ENCODE measurements at places on chromosomes 5 and 9. TPM values are rescaled to one million over a fixed set of nuclear protein-coding genes. Genes with fewer than 3 reads are reported as not detected.

C9orf43 gene
- total RNA-seq = 0.27 TPM

GNA14 gene
- total RNA-seq = 1.9 TPM

LMX1B gene
- 0.70 TPM for total RNA-seq

HCN1 gene
- total RNA-seq = 0.05 TPM

NOXA1 gene
- 1.7 TPM for total RNA-seq

ATG10 gene
- 2.9 TPM for total RNA-seq

SHOC1 gene
- total RNA-seq = not detected

PPP2R2B gene
- 0.19 TPM for total RNA-seq

SPATA31D4 gene
- total RNA-seq = not detected

NEUROG1 gene
- not detected for total RNA-seq

LVRN gene
- 0.65 TPM for total RNA-seq

SLCO4C1 gene
- total RNA-seq = 0.08 TPM

P4HA2 gene
- total RNA-seq = 77.2 TPM

HAVCR1 gene
- total RNA-seq = not detected

DNA sequence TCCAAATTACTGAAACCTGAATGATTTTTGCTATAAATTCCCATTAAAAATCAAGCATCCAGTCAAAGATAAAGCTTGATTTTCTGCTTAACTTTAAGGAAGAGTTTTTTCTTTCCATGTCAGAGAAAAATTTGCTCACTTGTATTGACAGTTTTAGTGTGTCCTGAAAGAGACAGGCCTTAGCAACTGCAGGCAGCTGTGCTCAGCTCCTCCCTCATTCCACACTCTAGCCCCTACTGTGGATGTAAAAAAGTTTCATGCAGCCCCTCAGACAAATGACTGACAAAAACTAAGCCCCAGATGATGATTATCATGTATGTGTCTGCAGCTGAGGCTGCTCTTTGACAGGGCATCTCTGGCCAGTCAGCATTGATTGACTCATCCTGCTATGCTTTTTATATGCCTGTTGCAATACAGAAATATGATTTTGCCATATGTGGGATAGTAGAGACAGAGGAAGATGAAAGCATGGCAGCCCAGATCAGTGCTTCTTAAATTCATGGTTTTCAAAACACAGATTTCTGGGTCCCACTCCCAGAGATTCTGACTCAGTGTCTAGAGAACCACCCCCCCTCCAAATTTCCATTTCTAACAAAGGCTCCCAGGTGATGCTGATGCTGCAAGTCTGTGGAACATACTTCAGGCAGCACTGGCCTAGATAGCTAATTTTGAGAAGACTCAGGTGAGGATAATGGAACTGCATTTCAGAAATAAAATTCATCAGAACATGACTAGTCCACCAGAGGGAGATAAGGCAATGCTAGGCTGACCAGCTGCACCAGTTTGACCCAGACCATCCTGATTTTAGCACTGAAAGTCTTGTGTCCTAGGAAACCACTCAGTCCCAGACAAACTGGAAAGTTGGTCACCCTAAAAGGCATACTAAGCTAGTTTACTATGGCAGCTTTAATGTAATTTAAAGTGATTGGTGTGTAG is 298.7 kb upstream of the KCNN2 start:
- no peak for DNase-seq

- no peak for DNase-seq
Measured at GRCh38 chr9:42388146-42388690, 204.8 kb downstream of the SPATA31A6 start.

- DNase-seq = no peak
Measured at GRCh38 chr5:177598477-177598876, 1.5 kb upstream of the B4GALT7 start.

- no peak for DNase-seq
Measured at GRCh38 chr5:33809936-33810335, 81.9 kb downstream of the ADAMTS12 start.

DNA sequence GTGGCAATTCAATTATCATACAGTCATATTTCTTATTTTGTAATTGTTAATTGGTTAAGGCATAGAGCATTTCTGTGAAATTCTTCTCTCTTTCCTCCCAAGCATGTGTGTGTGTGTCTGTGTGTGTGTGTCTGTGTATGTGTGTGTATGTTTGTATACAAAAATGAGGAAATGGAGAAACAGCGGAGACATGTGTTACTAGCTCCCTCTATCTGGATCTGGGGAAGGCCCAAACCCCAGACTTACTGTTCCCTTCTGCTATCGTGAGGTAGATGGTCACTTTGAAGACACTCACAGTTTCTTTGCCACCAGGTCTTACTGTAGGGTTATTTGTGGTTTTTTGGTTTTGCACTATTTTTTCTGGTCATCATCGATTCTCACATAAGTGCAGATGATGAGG is 11.4 kb upstream of the C5orf63 start:
- DNase-seq = no peak

DNA sequence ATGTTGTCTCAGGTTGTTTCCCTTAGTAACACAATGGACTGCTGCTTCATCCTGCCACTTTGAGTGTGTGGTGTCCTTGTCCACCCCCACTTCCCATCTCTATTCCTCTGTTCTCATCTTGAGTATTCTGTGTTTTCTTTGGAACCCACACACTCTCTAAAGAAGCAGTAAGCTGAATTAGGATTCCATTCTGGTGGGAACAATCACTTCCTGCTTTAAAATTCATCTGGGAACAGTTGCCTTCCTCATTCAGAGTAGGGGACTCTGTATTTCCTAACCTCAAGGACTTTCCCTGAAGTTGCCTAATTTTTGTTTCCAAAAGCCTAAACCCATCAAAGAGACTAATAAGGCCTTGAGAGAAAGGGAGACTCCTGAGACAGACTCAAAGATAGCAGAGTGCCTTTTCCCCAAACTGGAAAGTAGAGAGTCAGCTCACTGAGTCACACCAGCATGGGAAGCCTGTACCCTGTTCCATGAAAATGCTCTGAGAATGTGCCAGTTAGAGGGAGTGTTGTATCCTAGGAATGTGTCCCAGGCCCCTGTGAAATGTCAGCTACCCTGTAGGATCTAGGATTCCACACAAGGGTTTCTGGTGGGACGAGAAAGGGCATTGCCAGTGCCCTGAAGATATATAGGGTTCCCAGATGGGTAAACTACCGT is 63.6 kb downstream of the CCDC192 start:
- no peak for DNase-seq

- DNase-seq = no peak
Measured at GRCh38 chr5:2746561-2747032, 4.9 kb downstream of the IRX2 start.

DNA sequence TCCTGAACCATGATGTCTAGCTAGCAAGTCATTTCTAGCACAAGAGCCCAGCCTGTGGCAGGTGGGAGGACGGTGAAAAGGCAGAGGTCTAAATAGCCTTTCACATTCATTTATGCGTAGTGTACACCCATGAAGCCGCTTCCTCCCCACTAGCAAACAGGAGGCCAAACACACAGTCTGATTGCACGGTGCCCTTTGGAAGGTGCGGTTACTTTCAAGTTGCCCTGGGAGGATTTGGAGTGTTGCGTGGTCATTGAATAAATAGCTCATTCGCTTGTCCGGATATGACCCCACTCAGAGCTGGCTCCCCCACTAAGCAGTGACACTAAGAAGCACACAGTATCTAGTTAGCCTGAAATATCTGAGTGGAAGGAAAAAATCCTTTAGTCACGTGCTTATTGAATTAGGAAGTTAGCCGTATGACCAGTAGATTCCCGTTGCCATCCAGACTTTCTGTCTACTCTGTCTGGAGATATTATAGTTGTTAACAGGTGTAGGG is 664 bp upstream of the ARSB start:
- peak; percentile 45 for DNase-seq

GRCh38 chr5:80206282-80206681 is 49.6 kb downstream of the SERINC5 start:
- no peak for DNase-seq

DNA sequence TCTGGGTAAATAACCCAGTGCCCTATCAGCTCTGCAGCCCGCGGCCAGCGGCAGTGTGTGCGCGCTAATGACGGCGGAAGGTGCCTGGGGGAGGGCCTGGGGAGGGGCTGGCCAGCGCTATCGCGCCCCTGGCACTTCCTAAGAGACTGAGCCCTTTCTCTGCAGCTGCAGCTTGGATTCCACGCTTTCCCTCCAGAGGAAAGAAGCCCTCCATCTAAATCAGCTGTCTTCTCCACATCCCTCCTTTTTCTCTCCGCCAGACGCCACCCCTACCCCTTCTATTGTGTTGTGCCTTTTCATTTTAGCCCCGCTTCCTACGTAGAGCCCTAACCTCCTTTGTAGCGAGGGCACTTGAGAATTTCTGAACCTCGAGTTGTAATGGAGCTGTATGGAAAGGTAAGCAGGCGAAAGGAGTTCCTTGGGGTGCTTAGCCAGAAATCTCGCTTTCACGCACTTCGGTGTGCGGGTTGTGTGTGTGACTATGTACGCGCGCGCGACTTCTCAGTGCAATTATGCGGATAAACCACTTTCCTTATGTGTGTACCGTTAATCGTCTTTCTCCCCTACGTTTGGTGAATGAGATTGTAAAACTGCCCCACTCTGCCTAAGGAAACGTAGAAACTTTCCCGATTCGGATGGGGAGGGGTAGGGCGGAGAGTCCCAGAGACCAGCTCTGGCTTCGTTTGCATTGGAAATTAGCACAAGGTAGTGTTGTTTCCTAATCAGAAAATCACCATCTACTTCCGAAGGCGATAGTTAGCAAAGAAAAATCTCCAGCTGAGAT is 664 bp upstream of the RAB3C start:
- peak; percentile 50 for DNase-seq

DNA sequence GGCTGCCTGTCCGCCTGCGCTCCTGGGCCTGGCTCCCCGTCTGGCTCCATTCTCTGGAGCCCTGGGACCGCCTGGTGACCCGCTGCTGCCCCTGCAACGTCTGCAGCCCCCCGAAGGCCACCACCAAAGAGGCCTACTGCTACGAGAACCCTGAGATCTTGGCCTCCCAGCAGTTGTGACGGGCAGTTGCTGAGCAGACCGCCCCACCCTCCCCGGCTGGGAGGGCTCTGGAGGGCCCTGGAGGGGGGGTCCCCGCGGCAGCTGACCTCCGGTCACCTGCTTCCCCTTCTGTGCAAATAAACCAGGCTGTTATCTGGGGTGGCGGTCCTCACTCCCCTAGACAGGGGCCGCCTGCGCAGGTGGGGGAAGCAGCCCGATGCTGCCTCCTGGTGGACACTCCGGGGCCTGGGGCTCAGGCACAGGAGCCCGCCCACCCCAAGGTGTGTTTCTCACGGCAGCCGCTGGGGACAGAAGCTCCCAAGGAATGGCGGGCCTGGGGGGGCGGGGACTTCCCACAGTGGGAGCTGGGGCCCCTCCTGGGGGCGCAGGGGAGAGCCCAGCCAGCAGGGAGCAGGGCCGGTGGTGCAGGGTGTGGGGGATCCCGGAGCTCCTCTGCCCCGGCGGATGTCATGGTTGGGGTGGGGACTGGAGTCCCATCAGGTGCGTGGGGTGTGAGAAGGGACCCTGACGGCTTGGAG is 4.7 kb upstream of the TUBB4B start:
- peak; percentile 92 for DNase-seq

GRCh38 chr9:121154782-121155181 is 46.9 kb downstream of the RAB14 start:
- DNase-seq = no peak

DNA sequence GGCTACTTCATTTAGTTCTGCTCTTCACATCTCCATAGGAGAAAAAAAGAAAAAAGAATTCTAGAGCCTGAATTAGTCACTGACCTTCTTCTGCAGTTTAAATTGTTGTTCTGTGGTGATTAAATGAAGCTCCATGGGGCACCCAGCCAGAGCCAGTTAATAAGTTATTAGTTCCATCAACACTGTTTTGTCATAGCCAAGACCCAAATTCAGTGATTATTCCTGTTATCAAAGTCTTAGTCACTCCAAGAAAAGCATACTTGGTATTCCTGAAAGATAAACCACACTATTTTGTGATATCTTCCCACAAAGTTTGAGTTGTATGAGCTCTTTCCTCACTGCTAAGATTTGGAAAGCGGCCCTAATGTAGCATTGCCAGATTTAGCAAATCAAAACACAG is 134.8 kb upstream of the RGMB start:
- DNase-seq = no peak

DNA sequence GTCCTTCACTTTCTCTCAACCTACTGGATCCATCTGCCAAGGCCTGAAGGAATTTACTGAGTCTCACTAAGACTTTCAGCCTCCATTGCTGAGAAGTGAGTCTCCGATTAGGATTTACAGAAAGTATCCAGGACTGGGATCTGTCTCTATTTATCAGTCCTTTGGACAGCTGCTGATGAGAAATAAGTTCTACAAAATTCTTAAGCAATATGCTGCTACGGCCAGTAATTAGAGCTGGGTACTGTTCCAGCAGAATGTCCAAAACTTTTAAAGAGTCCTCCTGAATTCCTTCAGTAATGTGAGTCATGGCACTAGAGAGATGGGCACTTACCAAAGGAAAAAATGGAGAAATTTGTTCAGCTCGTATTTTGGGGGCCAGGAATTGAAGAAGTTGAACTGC is 5.9 kb downstream of the TEX10 start:
- no peak for DNase-seq

GRCh38 chr5:68265822-68266395 is 50.4 kb downstream of the PIK3R1 start:
- no peak for DNase-seq

- DNase-seq = no peak
Measured at GRCh38 chr9:132478353-132479050, 68.5 kb downstream of the CFAP77 start.

- DNase-seq = peak; percentile 52
Measured at GRCh38 chr5:152349683-152350526, 55.2 kb downstream of the NMUR2 start.

- no peak for DNase-seq
Measured at GRCh38 chr9:16688814-16689213, 181.7 kb downstream of the BNC2 start.

DNA sequence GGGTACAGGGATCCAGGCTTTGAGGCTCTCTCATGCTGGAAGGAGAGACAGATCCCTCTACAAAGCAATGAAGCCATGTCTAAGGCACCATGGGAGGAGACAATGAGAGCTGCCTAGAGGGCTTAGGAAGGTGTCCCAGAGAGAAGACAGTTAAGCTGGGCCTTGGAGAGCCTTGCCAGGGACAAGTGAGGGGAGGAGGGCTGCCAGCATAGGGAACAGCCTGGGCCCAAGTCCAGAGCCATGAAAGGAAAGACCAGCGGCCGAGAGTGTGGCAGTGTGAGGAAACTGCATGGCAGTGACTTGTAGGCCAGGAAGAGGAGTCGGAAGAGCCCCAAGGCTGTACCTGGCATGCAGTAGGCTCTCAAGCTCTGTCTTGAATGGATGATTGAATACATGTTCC is 88.5 kb downstream of the PSD2 start:
- peak; percentile 71 for DNase-seq

DNA sequence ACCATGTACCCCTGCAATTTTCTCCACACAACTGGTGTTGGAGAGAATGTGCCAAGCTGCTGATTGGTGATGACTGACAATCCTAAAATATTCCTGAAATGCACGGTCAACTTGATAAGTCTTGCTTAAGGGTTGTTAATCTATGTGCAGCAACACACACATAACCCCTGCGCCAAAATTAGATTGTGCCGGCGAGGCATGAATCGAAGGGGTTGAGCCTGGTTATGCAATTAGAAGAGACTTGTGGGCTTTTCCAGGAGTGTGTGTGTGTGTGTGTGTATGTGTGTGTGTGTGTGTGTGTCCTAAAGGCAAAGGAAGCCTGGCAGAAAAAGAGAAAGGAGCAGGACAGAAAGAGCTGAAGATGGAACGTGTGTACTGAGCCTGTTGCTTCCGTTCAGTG is 22.3 kb downstream of the IRX2 start:
- no peak for DNase-seq

GRCh38 chr5:32126691-32127090 is 47.4 kb downstream of the GOLPH3 start:
- no peak for DNase-seq

- DNase-seq = peak; percentile 57
Measured at GRCh38 chr5:142324136-142324870, 518 bp downstream of the SPRY4 start.
